SK-N-SH (cell line): ENCODE measurements at places on chromosomes 12 and 14.

GRCh38 chr14:23359722-23360447 is 5.1 kb downstream of the EFS start:
- DNase-seq, result no peak

DNA sequence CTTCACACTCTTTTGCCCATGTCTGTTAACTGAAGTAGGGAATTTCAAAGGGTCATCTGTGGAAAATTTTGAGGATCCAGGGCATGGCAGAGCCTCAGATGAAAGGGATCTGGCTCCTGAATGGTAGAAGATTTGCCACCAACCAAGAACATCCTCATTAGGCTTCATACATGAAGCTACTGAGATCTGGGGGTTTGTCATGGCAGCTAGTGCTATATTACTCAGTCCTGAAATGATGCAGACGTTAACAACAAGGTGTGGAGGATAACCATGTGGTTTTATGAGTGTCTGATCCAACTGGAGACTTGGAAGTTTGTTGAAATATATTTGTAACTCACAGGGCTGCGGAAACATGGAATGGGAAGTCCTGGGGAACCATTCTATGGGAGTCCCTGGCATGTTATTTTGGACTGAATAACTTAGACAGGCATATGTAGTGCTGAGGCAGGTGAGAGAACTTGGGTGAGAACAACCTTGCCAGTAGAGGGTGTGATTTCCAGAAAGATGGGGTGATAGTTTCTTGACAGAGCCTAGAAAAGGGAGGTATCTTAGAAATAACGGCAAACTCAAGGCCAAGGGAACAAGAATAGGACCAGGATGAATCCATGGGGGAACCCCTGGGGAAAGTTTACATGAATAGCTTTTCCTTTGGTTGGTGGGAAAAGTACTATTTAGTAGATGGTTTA is 42.0 kb upstream of the C12orf75 start:
- no peak for DNase-seq

DNA sequence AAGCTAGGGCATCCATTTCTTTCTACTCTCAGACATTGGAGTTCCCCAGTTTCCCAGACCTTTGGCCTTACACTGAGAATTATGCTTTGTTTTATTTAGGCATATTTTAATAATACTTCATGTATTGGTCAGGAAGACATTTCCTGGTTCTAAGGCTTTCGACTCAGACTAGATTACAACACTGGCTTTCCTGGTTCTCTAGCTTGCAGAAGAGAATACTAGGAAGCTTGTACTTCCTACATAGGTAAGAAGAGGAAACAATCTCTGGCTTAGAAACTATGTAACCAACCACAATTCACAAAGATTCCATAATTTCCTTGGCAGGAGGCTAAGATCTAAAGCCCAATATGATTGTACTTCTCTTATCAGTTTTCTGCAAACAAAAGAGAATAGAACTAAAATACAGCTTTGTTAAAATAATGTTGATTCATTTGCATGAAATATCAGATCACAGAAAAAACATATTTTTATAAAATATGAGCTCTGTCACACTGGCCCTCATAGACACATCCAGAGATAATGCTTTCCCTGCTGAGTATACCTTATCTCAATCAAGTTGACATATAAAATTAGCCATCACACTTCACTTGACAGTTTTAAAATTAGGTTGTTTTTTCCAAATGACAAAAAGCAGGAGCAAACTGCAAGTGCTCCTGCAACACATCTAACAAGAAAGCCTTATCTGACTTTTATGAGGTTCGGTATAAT is 30.5 kb downstream of the CLEC2D start:
- DNase-seq, result no peak

- DNase-seq, result no peak
These were observed 25.3 kb downstream of the PIGH start for GRCh38 chr14:67574806-67575205.

DNA sequence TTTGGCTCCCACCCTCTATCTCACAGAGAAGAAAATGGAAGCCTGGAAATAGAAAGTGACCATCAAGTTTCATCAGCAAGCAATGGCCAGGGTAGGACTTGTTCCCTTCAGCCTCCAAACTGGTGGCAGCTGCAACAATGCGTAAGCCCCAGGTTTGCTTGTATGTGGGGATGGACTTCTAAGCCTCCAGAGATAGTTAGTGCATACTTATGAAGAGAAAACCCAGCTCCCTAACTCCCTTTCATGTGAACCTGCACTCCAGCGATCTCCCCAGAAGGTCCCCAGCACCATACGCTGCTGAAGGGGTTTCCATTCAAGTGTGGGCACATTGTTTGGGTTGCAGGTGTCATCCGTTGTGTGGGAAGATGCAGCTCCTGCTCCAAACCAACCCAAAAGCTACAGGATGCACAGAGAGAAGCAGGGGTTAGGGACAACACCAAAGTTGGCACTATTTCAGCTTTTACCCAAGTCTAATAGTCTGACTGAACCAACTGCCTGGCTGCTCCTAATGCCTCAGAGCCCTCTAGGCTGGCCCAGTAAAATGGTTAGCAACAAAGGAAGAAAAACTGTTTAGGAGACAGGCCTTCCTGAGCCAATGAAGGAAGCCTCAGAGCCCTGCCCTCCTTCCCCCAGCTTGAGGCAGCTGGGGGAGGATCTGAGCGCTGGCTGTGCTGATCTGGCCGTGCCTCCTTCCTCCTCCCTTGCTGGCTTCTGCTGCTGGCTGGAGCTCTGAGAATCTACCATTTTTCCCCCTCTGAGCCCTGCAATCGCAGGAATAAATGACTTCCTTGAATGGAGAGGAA is 12.3 kb downstream of the ZFP36L1 start:
- DNase-seq, result no peak
